ENCODE measurements at places on chromosomes 6 and 20. TPM values are rescaled to one million over a fixed set of nuclear protein-coding genes. Genes with fewer than 3 reads are reported as not detected.

Gene LRRC1
- 2.5 TPM for total RNA-seq

Gene PRSS16
- total RNA-seq, result 0.65 TPM

Gene FLRT3
- total RNA-seq, result not detected

Gene ARFGAP1
- total RNA-seq, result 75.0 TPM

Gene UBE2C
- total RNA-seq, result 151 TPM

Gene OXT
- total RNA-seq, result not detected

Gene ADGB
- not detected for total RNA-seq

- H3K4me1 ChIP-seq, result peaks cover 2% of the 10 kb centered on the region
- H3K4me3 ChIP-seq, result no peak overlapping the region
- H3K27me3 ChIP-seq, result no peaks in the 10 kb centered on the region
- no peak overlapping the region for H3K27ac ChIP-seq
Measured at GRCh38 chr6:134123666-134124208, 71.3 kb upstream of the SLC2A12 start.

- no peaks in the 10 kb centered on the region for H3K27me3 ChIP-seq
- no peak overlapping the region for H3K4me3 ChIP-seq
- no peak for DNase-seq
- no peak overlapping the region for H3K27ac ChIP-seq
Measured at GRCh38 chr6:64294034-64294433, 658.4 kb downstream of the PHF3 start.

DNA sequence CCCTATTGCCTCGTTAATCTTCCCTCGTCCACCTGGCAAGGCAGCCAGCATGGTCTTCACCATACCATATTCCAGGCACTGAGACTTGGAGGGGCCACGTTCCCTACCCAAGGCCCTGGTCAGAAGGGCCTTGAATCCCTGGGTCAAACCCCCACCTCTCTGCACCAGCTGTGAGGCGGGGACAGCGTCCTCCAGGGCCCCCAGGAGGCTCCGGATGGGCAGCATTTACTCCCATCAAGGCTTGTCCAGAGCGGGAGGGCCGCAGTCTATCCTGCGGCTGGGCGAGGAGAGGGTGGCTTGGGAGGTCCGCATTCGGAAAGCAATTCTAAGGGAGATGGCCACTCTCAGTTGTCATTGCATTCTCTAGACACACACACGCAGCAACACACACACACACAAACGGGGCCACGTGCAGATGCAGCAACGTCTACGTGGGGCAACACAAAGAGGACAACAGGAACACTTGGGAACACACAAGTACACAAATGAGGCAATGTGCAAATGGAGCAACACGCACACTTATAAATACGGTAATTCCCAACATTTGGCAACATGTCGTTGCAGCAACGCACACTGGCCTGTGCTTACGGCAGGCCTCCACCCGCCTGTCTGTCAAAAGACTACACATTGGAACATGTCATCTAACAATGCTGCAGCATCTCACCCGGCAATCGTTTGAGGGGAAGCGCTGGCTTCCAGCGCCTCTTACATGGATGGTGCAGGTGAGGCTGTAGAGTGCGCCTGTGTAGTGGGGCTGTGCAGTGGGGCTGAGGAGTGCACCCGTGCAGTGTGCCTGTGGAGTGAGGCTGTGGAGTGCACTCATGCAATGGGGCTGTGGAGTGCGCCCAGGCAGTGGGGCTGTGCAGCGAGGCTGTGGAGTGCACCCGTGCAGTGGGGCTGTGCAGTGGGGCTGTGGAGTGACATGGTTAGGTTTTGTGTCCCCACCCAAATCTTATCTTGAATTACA is 12.9 kb upstream of the NTSR1 start:
- H3K27me3 ChIP-seq, result peaks cover 2% of the 10 kb centered on the region
- DNase-seq, result no peak
- H3K4me1 ChIP-seq, result peaks cover 5% of the 10 kb centered on the region
- H3K27ac ChIP-seq, result no peak overlapping the region
- no peak overlapping the region for H3K4me3 ChIP-seq
- no peaks in the 10 kb centered on the region for H3K36me3 ChIP-seq

DNA sequence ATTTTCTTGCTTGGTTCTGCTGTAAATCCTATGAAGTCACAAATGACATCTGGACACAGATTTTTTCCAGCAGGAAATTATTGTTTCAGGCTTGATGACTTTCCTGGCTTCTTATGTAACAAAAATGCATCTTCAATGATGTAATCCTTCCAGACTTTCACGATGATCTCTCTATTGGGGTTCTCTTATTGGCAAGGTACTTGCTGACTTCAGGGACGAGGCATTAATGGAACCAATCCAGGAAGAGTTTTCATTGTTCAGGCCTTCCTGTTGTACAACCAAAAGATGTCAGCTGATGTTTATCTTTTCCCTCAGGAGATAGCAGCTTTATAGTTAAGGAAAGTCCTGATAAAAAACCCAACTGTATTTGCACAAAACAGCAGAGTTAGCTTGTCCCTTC is 118.5 kb upstream of the MMS22L start:
- H3K27ac ChIP-seq, result no peak overlapping the region
- no peak overlapping the region for H3K4me3 ChIP-seq
- no peaks in the 10 kb centered on the region for H3K4me1 ChIP-seq

GRCh38 chr6:145705561-145705960 is 29.8 kb downstream of the EPM2A start:
- DNase-seq, result no peak
- peaks cover 23% of the 10 kb centered on the region for H3K36me3 ChIP-seq
- H3K27ac ChIP-seq, result no peak overlapping the region
- no peak overlapping the region for H3K4me3 ChIP-seq
- H3K27me3 ChIP-seq, result no peaks in the 10 kb centered on the region
- H3K4me1 ChIP-seq, result peaks cover 17% of the 10 kb centered on the region

DNA sequence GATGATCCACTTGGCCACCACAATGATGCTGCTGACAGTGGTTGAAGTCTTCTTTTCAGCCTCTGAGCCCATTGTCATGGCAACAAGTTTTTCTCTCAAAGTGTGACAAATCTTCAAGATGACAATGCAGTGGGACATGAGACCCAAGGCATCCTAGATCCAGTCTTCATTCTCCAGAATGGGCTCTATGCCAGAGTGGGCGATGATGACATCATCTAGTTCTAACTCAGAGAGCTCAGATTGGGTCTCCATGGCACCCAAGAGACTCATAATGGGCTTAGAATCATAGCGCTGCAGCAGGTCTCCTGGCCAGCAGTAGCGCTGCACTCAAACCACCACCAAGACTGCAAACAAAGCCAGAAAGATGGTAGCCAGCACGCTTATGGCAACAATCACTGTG is 973.6 kb downstream of the EYS start:
- no peak for DNase-seq
- no peaks in the 10 kb centered on the region for H3K27me3 ChIP-seq
- no peak overlapping the region for H3K27ac ChIP-seq
- H3K36me3 ChIP-seq, result no peaks in the 10 kb centered on the region
- no peak overlapping the region for H3K4me3 ChIP-seq
- no peaks in the 10 kb centered on the region for H3K4me1 ChIP-seq

DNA sequence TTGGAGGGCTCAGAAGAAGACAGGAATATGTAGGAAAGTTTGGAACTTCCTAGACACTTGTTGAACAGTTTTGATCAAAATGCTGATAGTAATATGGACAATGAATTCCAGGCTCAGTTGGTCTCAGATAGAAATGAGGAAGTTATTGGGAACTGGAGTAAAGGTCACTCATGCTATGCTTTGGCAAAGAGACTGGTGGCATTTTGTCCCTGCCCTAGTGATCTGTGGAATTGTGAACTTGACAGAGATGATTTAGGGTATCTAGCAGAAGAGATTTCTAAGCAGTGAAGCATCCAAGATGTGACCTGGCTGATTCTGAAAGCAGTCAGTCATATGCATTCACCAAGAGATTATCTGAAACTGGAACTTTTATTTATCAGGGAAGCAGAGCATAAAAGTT is 45.1 kb downstream of the FRK start:
- H3K4me3 ChIP-seq, result no peak overlapping the region
- H3K27me3 ChIP-seq, result peaks cover 30% of the 10 kb centered on the region
- H3K36me3 ChIP-seq, result no peaks in the 10 kb centered on the region
- no peak overlapping the region for H3K27ac ChIP-seq
- peaks cover 9% of the 10 kb centered on the region for H3K4me1 ChIP-seq
- no peak for DNase-seq

DNA sequence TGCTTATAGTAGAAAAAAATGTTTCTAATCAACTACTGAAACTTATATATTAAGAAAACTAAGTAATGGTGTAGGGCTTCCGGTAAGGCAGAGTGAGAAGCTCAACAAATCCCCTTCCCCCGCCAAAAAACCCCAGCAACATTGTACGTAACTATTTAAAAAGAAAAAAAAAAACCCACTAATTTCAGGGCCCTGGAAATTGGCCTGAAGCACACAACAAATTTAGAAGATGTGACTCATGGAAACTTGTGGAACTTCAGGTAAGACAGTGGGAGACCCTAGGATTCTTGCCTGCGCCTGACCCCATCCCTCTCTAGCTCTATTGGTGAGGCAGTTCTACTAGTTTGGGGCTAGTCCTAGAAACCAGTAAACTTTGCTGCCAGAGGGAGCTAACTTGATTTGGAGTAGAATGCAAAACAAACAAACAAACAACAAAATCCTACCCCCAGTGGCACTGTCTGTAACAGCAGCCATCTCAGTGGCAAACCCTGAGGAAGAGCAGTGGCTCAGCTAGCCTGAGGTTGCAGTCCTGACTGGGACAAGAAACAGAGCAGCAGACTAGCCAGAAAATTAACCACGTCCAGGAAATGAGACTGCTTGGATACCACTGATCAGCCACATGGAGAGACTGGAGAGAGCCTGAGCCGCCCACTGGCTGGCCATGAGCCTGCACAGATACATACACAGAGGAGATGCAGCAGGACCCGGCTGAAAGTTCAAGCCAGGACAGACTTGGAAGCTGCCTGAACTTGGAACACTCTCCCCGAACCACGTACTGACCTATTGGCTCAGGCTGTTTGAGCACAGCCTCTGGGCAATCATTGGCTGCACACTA is 135.1 kb downstream of the TBXT start:
- H3K27me3 ChIP-seq, result peaks cover 6% of the 10 kb centered on the region
- no peaks in the 10 kb centered on the region for H3K4me1 ChIP-seq
- no peaks in the 10 kb centered on the region for H3K36me3 ChIP-seq

- H3K36me3 ChIP-seq, result peaks cover 22% of the 10 kb centered on the region
- H3K27ac ChIP-seq, result peak overlapping the region; percentile 88
- H3K4me3 ChIP-seq, result peak overlapping the region; percentile 65
- no peaks in the 10 kb centered on the region for H3K27me3 ChIP-seq
- H3K4me1 ChIP-seq, result peaks cover 23% of the 10 kb centered on the region
- peak; percentile 37 for DNase-seq
Measured at GRCh38 chr6:144468709-144469108, 183.6 kb downstream of the UTRN start.

DNA sequence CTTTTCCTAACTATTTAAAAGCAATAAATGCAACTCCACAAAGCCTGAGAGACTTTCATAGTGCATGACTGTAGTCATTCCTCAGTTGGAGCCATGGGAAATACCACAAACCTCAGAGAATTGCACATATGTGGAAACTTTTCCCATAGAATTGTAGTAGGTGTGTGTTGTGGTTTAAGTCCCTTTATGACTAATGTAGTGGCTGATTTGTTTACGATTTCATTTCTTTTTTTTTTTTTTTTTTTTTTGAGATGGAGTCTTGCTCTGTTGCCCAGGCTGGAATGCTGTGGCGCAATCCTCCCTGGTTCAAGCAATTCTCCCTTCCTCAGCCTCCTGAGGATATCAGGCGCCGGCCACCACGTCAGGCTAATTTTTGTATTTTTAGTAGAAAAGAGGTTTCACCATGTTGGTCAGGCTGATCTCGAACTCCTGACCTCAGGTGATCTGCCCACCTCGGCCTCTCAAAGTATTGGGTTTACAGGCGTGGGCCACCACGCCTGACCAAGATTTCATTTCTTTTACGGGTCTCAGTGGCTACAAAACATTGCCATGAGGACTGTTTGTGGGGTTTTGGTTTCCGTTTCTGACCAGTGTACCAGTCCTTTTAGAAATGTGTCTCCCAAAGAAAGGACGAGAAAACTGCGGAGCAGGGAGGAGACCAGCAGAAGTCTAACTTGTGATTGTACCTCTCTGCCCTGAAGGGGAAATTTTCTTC is 212.1 kb upstream of the MARCKS start:
- H3K27me3 ChIP-seq, result peaks cover 3% of the 10 kb centered on the region
- no peak overlapping the region for H3K27ac ChIP-seq
- DNase-seq, result no peak
- H3K36me3 ChIP-seq, result no peaks in the 10 kb centered on the region

All from activated CD8-positive, alpha-beta T cell treated with anti-CD3 and anti-CD28 coated beads for 36 hours (primary cell).